ENCODE measurements at places on chromosomes 2 and 18.

- DNase-seq: no peak
Measured at GRCh38 chr2:148238561-148238960, 217.7 kb downstream of the MBD5 start.

DNA sequence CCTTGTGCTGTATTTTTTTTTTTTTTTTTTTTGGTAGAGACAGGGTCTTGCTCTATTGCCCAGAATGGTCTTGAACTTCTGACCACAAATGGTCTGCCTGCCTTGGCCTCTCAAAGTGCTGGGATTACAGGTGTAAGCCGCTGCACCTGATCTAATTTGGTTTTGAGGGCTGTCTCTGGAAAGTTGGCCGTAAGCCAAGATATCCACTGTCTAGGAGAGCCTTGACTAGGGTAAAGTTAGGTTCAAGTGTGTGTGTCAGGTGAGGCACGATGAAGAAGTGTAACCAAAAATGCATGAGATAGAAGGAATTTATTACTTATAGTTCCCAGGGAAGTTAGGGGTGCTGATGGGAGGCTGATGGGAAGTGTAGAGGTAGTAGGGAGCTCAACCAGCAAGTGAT, 46.7 kb downstream of the INO80C start:
- DNase-seq: no peak

GRCh38 chr2:231139796-231140195, 15.0 kb upstream of the HTR2B start:
- no peak for DNase-seq

GRCh38 chr2:202721621-202722020, 86.9 kb downstream of the FAM117B start:
- peak; percentile 81 for DNase-seq

DNA sequence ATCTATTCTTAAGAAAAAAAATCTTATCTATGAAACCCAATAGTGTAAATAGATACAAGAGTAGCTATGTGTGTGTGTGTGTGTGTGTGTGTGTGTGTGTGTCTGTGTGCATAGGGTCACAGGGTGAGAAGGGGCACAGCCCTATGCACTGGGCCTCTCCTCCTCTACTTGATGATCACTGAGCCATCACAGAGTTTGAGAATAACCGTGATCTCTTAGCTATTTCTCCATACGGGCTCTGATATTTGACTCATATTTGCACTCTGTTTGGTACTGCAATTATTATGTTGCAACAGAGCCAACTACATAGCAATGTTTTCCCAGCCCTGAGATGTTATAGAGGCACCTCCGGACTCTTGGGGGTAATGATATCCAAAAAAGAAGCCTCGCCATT, 28.8 kb upstream of the SLC40A1 start:
- DNase-seq: peak; percentile 45

GRCh38 chr2:209388446-209389037, 35.3 kb upstream of the MAP2 start:
- no peak for DNase-seq

DNA sequence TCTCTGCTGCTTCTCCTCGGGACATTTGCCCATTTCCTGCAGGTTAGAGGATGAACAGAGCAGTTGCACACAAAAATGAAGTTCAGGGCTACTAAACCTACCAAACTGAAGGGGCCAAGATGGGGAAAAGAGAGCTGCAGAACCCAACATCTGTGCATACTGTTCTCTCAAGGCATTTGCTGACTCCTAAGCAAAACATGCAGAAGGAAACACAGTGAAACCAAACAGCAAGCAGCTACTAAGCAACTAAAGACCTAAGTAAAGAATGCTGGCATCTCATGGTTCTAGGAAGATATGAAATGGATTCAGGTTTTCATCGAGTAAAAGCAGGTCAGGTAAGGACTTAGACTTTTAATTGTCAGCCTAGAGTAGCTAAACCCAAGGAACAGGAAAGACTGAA, 111.9 kb upstream of the SYT4 start:
- no peak for DNase-seq

DNA sequence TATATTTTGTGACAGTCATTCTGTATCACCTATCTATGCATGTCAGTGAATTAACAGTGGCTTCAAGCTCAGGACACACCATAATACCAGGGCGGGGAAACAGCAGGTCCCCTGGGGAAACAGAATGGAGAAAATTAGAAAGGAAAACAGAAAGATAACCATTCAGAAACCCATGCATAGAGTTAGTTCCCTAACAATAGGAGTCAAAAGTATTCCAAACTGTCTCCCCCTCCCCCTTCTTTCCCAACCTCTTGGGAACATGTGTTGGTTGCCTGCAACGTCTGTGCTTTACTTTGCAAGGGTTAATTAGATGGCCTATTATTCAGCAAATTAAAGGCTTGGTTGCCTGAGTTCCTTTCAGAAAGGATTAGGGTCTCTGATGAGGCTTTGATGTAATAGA, 176.4 kb downstream of the MYO3B start:
- no peak for DNase-seq

DNA sequence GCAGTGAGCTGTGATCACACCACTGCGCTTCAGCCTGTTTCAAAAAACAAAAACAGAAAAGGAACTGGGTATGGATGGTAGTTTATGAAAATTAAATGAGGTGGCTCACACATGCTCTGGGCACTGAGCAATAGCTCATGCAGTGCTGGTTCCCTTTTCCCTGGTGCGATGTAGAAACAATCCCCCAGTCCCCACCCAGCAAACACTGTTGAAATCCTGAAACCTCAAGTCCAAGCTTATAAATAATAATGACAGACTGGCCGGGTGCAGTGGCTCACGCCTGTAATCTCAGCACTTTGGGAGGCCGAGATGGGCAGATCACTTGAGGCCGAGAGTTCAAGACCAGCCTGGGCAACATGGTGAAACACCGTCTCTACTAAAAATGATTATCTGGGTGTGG, 55.4 kb upstream of the SMAD2 start:
- DNase-seq: no peak

GRCh38 chr2:78928502-78928901, 97.0 kb upstream of the REG3G start:
- DNase-seq: no peak

DNA sequence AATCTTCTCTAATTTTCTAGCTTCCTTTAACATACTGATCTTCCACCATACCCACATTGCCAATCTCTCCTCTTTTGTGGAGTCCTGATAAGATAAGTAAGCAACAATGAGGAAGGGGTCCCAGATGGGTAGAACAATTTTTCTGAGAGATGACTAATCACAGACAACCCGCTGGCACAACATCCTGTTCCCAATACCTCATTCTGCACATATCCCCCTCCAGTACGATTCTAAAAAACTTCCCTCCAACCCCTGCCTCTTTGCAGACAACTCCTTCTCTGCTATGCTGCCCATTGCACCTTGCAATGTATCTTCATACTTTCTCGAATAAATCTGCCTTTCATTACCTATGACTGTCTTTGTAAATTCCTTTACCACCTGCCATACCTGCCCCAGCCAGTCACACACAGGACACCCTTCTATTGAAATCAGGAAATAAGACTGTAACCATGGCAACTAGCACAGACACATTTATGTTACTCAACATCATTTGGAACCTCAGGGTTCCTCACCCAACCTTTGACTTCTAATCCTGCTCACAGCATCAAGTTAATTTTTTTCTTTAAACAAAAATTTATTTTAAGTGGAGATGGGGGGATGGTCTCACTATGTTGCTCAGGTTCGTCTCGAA, 7.4 kb upstream of the EXOC6B start:
- no peak for DNase-seq

DNA sequence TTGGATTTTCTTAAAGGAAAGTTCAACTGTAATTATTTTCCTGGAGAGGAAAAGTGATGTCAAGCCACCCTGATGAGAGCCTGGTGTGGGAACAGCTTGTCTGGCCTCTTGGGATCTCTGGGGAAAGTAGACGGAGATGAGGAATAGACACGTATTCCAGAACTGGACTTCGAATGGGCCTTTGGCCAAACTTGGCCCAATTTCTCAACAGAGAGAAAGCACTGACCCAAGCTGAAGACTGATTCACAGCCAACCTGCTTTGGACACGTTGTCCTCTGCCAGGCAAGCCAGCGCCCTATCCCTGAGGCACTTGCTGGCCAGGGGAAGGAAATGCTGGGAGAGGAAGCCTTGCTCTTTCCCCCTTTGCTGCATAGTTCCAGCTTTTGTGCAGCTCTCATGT, 70.8 kb upstream of the CTAGE1 start:
- no peak for DNase-seq

GRCh38 chr2:37568565-37568964, 102.9 kb downstream of the CDC42EP3 start:
- no peak for DNase-seq

GRCh38 chr2:219713110-219713509, 85.7 kb downstream of the SLC4A3 start:
- peak; percentile 43 for DNase-seq

Data from EL (cell line).